ENCODE measurements at places on chromosomes 11 and 22. TPM values are rescaled to one million over a fixed set of nuclear protein-coding genes. Genes with fewer than 3 reads are reported as not detected.

DNA sequence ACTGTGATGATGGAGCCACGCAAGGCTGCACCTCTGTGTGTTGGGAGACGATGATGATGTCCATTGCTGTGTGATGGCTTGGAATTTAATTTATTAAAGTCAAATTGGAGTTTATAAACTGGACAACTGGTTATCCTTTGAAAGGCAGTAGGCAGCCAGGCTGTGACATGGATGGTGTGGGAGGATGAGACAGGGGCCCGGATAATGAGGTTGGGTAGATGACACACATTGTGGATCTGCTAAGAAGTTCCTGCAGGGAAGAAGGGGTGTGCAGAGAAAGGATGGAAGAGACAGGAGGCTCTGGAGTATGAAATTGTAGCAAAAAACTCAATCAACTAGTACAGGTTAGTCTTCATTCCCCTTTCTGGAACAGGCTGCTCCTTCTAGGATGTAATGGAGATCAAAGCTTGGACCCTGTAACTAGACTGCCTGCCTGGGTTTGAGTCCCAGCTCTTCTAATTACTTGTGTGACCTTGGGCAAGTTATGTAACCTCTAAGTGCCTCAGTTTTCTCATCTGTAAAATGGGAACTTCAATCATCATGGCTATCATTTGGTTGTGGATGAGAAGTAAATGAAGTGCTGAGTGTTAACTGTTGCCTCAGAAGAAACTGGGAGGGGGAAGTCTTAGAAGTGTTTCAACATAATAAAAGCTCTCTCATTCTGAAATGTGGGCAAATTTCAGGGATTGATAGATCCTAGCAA is 4.2 kb upstream of the HINFP start:
- DNase-seq = no peak

DNA sequence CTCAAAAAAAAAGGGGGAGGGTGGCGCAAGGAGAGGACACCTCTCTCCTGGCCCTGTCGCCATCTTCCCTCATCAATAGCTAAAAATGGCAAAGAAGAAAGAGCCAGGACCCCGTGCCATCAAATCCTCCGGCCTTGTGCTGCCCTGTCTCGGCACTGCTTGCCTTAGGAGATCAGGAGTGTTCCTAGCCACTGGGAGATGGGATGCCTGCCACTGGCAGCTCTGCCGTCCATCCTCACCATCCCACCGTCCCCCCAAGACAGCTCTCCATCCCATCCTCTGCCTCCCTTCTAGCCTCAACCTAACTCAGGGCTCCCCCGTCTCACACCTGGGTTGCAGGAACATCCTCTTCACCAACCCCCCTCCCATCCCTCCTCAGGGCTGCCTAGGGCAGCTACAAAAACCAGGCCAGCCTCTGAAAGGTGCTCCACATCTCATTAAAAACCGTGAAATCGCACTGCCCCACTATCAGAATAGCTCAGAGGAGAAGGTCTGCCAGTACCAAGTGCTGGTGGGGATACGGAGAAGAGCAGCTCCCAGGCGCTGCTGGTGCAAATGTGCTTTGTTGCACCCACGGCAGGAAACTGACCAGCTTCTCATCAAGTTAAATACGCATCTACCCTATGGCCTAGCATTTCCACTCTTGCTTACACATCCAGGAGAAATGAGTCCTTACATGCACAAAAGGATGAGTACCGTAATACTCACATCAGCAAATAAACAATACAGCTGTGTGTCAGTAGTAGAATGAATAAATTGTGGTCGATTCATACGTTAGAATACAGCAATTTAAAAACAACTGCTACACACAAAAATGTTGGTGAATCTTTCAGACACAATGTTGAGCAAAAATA is 31.7 kb upstream of the GCAT start:
- DNase-seq = no peak

DNA sequence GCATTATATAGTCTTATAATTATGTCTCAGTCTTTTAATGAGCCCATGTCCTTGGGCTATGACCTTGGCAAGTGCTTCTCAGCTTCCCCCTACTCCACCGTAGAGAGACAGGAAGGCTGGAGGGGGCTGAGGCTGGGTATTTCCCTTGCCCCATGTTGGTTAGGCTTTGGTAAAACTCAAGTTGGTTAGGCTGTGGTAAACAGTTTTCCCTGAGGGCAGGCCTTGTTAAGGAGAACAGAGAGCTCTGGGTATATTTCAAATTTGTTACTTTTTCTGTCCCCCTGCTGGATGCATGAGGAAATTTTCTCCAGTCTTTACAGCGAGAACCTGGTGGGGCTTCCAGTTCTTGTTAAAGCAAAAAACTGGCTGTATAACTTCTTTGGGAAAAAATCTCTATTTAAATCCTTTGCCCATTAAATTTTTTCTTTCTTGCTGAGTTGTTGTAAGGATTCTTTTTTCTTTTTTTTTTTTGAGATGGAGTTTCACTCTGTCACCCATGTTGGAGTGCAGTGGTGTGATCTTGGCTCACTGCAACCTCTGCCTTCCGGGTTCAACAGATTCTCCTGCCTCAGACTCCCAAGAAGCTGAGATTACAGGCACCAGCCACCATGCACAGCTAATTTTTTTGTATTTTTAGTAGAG is 12.2 kb upstream of the DCHS1 start:
- no peak for DNase-seq

The CDHR5 gene
- not detected for total RNA-seq

DNA sequence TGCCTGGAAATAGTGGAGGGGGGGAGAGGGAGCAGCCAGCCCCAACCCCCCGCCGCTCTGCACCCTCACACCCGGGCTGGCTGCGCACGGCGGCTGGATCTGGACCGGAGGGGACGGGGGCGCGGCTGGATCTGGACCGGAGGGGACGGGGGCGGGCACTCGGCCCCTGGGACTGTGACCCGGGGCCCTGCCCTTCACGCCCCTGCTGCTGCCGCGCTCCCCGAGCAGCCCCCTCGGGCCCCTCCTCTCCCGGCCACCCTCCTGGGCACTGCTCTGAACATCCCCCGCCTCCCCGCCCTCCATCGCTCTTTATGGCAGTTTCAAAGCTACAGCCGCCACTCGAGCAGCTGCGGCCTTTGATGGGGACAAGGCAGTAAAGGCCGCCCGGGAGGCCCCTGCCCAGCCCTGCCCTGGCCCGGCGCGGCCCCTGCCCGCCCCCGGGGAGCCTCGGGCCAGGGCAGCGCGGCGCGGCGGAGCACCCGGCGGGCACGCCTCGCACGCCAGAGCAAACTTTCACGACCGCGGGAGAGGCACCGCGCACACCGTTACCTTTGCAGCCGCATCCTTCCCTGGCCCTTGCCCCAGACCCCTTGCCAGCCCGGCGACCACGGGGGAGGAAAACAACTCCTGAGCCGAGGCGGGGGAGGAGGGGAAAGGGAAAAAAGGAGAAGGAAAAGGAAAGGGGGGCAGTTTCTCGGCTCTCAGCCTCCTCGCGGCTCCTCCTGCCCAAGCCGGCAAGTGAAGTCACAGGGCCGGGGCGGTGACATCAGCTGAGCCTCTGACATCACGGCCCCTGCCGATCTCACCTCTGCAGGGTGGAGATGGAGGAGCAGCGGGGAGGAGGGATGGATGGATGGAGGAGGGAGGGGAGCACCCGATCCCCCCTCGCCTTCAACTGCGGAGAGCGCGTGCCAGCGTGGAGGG is 13.1 kb upstream of the TCF20 start:
- DNase-seq = no peak

- DNase-seq = no peak
Measured at GRCh38 chr11:102603091-102603490, 22.0 kb downstream of the MMP20 start.

- DNase-seq = no peak
Measured at GRCh38 chr11:63536669-63537292, at the start of gene PLAAT4. TSS of gene PLAAT4 (plus strand) at chr11:63536808. CDS start at chr11:63536869, 61 bp downstream.

- DNase-seq = no peak
Measured at GRCh38 chr11:131866535-131867400, 496.4 kb downstream of the NTM start.

The MMP1 gene
- 0.29 TPM for total RNA-seq

GRCh38 chr11:86067851-86068137 is 1.1 kb downstream of the PICALM start:
- no peak for DNase-seq

The OR51B5 gene
- not detected for total RNA-seq

DNA sequence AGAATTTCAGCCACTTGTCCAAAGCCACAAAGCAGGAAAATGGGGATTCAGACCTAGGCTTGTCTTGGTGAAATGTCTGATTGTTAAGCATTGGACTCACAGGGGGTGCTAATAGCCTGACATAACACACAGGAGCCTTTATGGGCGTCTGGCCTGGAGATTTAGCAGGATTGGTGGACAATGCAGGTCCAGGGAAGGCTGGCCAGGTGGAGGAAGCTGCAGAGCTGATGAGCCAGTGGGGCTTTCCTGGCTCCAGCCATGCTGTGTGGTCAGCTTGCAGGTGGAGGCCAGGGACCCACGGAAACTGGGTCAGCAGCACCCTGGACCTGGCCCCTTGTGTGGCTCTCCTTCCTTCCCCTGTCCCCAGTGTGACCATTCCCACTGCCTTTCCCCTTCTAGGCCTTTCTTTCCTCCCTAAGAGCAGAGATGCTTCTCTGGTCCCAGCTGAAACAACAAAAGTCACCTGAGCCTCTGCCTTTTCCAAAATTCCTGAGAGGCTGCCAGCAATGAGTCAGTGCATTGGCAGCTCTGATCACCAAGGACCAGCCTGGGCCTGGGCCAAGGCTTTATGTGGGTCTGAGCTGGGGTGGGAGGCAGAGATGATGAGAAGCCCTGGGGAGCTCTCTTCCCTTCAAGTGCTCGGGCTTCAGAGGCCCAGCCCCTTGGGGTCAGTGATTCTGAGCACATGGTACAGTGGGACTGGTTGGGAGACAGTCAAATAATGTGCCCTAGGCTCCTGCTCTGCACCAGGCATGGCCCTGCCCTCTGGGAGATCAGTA is 85.2 kb downstream of the CCDC81 start:
- DNase-seq = no peak

GRCh38 chr11:10117709-10118351 is 176.2 kb downstream of the SBF2 start:
- no peak for DNase-seq

- DNase-seq = no peak
Measured at GRCh38 chr11:26348776-26349175, 16.8 kb downstream of the ANO3 start.

DNA sequence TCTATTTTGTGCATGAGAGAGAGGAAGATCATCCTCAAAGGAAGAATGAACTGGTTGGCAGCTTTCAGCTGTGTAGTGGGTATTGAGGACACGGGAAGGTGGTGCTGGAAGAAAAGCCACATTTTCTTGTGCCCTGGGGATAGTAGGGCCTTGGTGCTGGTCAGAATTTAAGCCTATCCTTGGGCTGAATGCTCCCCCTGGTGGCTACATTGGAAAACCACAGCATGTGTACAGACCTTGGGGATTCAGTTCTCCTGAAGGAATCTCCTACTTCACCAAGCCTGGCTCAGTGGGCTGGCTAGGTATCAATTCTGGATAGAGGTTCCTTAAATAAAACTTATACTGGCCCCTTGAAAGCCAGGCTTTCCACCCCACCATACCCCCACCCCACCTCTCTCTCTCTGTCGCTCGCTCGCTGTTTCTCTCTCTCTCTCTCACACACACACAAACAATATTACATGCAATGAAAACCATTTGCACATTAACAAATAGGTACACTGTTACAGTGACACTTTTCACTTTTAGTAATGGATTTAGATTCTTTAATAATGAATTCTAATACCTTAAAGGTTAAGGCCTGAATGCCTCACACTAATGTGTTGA is 2.8 kb upstream of the OR51M1 start:
- DNase-seq = no peak

DNA sequence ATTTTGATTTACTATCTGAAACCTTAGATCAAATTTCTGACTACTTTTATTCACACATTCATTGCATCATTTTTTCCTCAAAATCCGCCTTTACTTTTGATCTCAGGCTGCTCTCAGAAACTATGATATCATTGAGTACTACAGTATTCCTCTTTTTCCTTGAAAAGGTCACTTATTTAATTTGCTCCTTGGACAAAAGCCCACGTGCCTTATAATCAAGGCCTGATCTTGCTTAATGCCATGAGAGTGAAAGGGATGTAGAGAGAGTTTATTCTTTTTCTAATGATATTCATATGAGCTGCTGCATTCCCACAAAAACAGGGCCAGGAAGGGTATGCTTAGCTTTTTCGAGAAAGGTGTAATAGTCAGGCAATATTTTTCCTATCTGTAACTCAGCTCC is 327.0 kb downstream of the ETS1 start:
- DNase-seq = no peak

- DNase-seq = no peak
Measured at GRCh38 chr11:69344570-69345145, 50.7 kb downstream of the MYEOV start.

The LDHA gene
- total RNA-seq = 101 TPM

DNA sequence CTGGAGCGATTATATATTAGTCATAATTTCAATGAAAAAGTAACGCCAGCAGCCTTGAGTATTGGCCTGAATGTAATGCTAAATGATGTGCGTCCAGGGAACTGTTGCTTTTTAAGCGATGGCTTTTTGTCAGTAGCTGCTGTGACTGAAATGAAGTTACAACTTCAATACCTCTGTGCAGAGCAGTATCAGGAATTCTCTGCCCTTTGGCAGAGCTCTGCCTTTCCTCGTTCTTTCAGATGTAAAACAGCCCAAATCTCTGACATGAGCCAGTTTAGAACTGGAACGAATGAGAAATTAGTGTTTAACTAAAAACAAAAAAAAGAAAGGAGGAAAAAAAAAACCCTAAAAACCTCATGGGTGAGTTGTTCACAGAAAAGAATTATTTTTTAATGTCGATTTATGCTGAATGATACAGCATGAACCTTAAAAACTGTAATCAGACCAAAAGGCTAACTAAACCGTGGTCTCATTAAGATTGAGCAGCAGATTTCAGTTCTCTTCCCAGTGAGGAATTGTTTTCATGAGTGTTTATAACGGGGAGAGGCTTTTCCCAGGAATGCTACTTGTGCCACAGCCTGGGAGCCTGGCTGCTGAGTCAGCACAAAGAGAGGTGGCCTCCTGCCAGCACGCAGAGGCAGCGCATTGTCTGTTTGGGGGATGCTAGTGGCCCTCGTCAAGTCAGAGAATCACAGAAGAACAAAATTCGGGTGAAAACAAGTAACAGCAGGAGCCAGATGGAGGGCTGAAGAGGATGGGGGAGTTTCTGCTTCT is 146.2 kb upstream of the RASSF10 start:
- DNase-seq = no peak

GRCh38 chr11:83292709-83293456 is 6.7 kb upstream of the CCDC90B start:
- DNase-seq = no peak

- DNase-seq = no peak
Measured at GRCh38 chr22:19669570-19669969, 44.7 kb upstream of the SEPTIN5 start.

GRCh38 chr11:38900211-38900610 is 2302.2 kb upstream of the RAG2 start:
- no peak for DNase-seq

The SLC22A6 gene
- total RNA-seq = not detected

GRCh38 chr11:2446590-2447252 is 1.9 kb downstream of the KCNQ1 start:
- no peak for DNase-seq

- DNase-seq = no peak
Measured at GRCh38 chr11:18063125-18063524, 17.1 kb upstream of the TPH1 start.

- no peak for DNase-seq
Measured at GRCh38 chr11:69652999-69653398, 12.0 kb downstream of the CCND1 start.

The ZNF214 gene
- 7.3 TPM for total RNA-seq

The CALCA gene
- total RNA-seq = not detected
